NCI-H1092 (cell line): ENCODE measurements at places on chromosomes 7 and 10.

DNA sequence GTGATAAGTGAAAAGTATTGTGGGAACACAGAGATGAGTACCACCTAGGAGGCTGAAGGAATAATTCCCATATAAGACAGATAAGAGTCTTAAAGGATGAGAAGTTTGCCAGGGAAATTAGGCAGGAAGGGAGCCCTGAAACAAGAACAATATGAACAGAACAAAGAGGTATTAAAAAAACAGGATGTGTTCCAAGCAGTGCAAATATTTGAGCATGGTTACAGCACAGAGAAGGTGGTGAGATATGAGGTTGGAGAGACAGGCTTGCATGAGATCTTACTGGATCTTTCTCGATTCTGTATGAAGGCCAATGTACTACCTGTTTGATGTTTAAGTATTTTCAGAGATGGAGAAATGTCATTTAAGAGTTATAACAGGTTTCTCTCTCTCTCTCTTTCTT, 20.3 kb downstream of the TAC1 start:
- no peak for DNase-seq

DNA sequence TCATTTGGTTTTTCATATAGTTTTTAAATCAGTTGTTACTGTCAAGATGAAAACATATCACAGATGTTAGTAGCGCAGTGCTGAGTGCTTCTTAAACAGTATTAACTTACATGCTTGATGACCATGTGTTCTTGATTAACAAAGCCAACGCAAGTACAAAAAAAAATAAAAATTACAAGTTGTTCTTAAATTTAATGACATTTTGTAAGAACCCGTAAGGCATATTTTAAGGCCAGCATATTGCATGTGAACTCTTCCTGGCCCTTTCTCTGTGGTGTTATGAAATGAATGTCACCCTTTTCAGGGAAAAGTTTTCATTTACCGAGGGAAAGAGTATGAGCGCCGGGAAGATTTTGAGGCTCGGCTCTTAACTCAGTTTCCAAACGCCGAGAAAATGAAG, 140.4 kb upstream of the NPS start:
- DNase-seq, result no peak

- DNase-seq, result no peak
Observed at GRCh38 chr7:120227255-120227654, 45.7 kb upstream of the KCND2 start.

GRCh38 chr10:123042708-123043408, 34.1 kb downstream of the ACADSB start:
- DNase-seq, result no peak

DNA sequence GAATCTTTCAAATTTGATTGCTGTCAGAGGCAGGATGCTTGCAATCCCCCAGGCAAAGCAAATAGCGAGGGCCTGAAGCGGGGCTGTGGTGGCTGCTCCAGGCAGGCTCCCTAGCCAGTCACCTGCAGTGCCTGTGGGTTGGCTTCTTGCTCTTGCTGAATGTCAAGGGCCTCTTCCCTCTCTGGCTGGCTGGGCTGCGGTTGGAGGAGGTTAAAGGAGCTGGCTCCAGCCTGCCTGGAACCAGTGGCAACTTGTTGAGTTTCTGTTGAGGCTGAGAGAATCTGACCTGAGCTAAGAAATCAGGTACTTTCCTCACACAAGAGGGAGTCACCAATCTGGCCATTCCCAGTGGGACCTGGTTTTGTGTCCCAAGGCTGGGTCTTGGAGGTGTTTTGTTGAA, 134.7 kb downstream of the TMEM178B start:
- DNase-seq, result peak; percentile 29

DNA sequence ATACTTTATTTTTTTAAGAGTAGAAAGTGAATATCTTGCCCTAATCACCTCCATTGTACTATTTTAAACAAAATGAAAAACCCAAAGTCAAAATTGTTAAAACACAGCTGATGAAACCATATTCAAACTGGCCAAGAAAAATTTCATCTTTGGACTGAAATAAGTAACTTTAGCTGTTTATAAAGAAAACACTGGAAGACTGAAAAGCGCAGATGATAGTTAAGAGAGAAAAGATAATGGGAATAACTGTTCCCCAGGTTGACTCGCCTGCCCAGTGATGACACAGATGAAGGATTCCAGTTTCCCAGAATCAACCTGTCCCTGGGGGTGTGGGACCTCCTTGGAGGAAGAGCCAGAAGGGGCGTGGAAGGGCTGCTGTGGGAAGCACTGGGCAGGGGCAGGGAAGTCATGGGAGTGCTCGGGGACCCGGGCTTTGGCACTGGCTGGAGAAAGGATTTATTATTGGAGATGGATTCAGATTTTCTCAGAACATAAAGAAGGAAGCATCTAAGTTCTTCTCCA, 43.1 kb downstream of the DENND2A start:
- DNase-seq, result no peak

- no peak for DNase-seq
Observed at GRCh38 chr7:84248267-84248666, 53.7 kb upstream of the SEMA3A start.

GRCh38 chr10:29600067-29600466, 34.7 kb downstream of the SVIL start:
- no peak for DNase-seq

DNA sequence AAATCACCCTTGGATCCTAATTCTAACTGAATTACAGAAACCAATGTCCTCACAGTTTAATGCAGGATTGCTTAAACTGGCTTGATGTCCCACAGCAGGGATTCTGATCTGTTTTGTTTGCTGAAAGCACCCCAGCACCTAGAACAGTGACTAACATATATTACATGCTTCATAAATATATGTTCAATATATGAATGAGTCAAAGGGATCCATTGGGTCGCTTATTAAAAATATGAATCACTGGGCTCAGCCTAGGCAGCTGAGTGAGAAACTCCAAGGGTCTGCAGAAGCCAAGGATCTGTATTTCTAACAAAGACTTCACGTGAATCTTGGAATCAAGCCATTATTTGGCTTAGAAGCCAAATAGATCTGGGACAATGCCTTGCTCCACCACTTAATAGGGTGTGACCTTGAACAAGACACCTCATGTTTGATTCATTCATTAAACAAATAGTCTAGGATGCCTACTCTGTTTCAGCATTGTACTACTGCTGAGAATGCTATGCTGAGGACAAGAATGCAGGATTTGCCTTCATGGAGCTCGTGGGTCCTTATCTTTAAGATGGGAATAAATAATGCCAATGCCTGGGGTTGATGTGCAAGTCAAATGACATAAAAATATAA, 103.4 kb upstream of the DLX6 start:
- DNase-seq, result peak; percentile 5

DNA sequence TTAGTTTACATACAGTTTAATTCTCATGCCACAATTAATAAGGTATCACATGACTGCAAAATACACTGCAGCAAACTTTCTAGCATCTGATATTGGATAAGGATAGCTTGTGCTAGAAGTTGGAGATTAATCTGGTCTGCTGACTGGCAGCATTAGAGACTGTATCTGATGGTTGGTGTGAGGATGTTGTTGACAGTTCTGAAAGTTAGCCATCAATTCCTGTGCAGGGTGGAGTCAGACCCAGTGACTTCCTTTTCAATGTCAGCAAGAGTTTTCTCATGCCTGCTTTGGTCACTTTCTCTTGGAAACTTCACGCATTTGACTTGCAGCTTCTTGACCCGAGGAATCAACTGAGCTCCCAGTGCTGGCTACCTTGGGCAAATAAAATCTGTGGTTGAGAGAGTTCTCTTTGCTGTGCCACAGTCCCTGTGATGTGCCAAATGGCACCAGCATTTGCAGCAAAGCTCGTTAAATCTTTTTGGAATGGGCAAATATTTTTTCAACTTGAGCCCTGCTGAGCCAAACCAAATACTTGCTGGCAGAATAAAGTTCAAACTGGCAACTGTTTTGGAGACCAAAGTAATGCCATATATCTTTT, 233.0 kb downstream of the TRIL start:
- DNase-seq, result no peak

DNA sequence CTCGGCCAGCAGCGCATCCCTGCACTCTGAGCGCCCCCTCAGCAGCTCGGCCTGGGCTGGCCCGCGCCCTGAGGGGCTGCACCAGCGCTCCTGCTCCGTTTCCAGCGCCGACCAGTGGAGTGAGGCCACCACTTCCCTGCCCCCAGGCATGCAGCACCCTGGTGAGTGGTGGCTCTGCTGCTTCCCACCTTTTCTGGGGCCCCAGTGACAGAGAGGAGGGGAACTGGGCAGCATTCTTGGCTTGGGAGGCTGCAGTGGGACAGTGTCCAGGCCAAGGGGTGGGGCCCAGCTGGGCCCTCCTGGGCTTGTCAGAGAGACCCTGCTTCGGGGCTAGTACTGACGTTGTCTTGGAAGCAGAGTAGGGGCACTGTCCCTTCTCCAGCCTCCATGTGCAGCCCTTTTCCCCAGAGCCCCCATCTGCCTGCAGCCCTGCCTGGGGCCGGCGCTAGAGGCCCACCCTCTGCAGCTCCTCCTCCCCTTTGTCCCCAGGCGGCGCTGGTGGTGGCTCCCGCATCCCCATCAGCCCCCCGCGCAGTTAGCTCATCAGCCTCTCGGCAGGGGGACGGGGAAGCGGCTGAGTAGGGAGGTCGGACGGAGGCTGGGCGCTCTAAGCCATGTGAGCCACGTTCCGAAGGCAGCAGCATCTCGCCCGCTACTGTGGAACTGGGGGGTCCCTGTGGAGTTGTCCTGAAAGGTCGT, 29.2 kb downstream of the GBX1 start:
- DNase-seq, result no peak

GRCh38 chr10:73876566-73876965, 2.2 kb upstream of the CAMK2G start:
- DNase-seq, result no peak

DNA sequence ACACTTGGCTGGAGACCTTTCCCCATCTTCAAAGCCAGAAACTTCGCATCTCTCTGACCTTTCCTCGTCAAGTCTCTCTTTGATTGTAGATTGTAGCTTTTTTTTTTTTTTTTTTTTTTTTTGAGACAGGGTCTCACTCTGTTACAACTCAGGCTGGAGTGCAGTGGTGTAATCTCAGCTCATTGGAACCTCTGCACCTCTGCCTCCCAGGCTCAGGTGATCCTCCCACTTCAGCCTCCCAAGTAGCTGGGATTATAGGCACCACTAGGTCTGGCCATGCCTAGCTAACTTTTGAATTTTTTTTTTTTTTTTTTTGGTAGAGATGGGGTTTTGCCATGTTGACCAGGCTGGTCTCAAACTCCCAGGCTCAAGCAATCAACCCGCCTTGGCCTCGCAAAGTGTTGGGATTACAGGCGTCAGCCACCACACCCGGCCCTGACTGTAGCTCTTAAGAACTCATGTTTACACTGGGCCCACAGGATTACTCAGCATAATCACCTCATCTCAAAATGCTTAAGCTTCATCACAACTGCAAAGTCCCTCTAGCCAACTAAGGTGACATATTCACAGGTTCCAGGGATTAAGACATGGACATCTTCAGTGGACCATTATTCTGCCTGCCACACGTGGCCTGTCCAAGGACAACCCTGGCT, 11.7 kb downstream of the POLL start:
- no peak for DNase-seq

DNA sequence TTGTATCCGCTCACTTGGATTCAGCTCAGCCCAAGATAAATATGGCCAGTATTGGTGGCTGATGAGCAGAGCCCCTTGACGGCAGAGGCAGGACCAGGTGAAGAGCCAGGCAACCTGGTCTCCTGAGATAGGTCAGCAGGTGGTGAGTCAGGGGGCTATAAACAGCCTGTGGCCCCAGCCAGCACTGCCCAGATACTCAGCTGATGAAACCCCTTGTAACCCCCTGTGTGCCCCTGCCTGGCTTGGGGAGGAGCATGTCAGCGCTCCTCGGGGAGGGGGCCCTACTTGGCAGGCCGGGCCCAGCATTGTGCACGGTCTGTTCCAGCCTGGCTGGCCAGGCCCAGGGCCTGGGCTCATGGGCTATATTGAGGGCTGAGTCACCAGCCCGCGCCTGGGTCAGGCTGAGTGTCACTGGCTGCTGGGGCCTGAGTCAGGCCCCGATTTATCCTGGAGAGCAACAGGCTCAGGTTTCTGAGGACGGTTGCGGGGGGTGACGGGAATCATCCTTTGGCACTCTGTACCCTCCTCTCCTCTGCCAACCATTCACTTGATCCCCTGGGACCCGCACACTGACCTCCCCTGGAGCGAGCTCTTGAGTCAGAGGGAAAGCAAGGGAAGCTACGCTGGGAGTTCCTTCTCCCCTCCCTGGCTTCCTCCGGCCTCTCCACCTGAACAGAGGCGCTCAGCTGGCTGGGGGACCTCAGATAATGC, 2.8 kb upstream of the FLNC start:
- DNase-seq, result no peak

DNA sequence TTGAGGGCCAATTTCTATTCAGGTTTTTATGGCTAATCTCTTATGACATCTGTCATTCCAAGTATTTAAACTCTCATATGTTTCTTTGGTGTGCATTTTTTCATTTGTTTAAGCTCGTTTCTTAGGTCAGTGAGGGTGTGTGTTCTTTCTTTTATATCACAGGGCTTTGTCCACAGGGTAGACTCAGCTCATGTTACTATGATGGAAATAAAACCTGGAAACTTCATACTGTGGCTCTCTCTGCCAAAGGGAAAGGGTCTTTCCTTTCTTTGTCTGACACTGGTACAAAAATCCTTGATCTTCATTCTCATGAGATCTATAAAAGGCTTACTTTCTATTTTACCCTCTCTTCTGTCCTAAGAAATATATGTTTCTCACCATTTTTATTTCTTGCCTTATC, 129.6 kb upstream of the SP8 start:
- DNase-seq, result no peak

- DNase-seq, result no peak
Observed at GRCh38 chr10:78947226-78947625, 121.5 kb upstream of the ZMIZ1 start.
